HT-29 (cell line): ENCODE measurements at places on chromosomes 2 and 18. TPM values are rescaled to one million over a fixed set of nuclear protein-coding genes. Genes with fewer than 3 reads are reported as not detected.

GRCh38 chr18:35203067-35203466 lies 37.8 kb upstream of the ZNF397 start:
- no peak for DNase-seq

POTEI gene
- total RNA-seq, result 0.05 and 0.08 TPM in 2 replicates

DNA sequence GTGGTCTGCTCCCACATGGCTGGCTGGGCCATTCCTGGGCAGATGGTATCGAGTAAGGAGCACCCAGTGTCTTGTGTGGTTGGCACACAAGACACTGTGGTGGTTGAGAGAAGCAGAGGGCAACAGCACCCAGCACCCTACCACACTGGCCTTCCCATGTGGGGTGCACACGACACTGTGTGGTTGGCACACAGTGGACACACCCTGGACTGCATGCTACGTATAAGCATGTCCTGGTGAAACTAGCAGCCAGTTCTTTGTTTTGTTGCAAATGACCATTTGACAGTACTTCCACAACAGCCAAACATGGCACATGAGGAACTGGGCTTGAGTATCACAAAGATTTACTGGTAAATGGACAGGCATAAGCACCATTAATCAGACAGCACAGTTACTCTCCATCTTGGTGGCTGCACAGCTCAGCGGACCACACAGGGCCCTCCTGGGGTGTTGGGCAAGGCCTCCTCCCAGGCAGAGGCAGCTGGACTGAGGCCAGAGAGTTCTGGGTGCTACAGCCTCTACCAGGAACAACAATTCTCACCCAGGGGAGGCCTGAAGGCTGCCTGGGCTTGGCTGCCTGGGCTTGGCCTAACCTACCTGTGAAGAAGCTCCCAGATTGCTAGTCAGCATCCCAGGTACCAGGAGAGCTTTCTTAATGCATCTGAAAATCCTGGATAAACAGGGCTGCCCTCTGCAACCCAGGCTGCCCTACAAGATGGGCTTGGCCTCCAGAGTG lies 59.3 kb upstream of the ALPP start:
- DNase-seq, result no peak

DNA sequence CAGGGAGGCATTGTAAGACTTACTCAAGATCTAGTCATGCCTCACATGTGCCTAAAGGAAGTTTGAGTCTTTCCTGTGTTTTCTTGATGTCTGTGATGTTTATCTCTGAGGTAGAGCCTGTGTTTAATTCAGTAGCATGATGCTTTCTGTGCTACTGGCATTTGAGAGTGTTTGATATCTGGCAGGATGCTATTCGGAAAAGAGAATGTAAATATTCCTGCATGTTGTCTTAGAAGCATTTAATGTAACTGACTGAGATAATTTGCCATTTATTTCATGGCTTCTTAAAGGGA lies 58.8 kb downstream of the GREB1L start:
- no peak for DNase-seq

DNA sequence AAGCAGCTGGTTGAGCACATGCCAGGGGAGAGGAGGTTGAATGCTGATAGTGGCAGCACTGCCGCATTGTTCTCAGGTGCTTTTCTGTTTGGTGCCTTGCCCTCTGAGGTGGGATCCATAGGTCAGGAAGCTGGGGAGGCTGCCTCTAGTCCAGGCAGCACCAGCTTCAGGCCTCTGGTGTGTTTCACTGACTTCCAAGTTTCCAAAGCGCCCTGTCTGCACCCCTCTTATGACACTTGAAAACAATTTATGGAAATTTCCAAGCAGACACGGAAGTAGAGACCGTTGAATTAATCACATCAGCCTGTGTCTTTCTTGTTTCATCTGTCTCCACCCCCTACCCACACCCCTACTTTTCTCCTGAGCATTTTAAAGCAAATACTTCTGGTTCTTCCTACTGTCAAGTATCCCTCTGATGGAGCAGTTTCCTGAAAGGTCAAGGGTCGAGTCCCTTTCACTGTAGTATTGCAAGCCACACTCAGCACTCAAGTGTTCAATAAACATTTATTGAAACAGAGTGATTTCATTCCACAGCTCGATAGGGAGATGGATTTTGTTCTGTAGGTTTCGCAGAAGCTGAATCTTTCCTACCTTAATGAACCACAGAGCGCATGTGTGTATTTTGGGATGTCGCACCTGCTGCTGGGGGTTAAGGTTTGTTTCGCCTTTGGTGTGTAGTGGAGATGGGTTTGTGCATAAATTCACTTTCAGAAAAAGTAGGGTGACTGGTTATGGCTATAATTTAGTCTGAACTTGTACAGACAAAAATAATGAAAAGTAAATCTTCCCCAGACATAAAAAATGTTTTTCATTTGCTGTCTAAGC lies 21.4 kb downstream of the DGKD start:
- no peak for DNase-seq

FOXI3 gene
- total RNA-seq, result not detected in 2 replicates

GRCh38 chr2:54899576-54900200 lies 150.6 kb downstream of the RTN4 start:
- peak; percentile 68 for DNase-seq

DNA sequence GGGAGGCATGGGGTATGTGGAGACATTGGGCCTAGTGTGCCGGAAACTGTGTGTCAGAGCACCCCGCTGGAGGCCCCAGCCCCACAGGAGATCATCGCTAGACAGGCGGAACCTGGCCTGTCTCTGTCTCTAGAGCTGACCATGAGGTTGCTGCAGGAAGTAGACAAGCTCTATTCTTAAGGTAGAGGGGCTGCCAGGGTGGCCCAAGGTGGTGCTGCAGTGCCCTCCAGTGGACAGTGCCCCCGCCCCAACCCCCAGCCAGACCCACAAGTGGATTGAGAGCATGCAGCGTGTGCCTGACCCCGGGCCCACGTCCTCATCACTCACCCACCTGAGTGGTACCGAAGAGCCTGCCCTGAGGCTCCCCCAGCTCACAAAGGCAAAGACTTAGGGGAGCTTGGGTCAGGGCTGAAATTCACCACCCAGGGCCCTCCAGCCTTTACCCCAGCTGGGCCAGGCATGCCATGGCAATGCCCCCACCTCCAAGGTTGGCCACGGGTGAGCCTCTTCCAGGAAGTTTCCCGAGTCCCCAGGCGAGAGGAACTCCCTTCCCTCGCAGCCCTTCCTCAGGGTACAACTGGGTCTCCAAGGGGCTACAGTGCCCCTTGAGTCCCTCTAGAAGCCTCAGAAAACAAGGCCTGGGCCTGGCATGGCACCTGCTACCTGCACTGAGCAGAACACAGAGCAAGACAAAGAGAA lies 155.0 kb downstream of the TTC32 start:
- peak; percentile 37 for DNase-seq
